ENCODE measurements at places on chromosomes 5 and 9.

DNA sequence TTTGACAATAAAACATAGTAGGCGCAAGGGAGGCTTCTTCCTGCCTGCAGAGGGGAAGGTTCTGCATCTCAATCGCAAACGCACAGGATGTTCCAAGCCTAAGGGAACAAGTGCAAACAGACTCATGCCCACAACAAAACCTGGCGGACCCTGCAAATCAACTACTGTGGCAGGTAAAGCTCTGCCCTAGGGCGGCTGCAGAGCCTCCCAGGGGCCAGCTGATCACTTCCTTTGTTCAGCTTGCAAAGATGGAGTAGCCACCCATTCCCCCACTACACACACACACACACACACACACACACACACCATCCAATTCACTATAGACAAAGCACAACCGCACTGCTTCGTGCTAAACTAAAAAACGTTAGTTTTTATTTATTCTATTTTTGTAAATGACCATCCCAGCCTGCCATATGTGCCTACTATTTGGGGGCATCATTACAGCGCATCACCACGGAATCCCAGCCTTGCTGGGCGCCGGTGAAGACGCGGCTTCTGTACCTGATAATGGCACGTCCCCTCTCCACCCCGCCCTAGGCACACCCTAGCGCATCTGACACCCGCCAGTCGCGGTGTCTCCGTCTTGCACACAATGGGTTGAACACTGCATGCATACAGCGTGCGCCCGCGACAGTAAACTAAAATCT lies 57.6 kb downstream of the DPYSL3 start:
- peaks cover 81% of the 10 kb centered on the region for H3K27me3 ChIP-seq
- DNase-seq = no peak
- no peak overlapping the region for H3K27ac ChIP-seq
- peak overlapping the region; percentile 20 for H3K4me3 ChIP-seq
- peaks cover 7% of the 10 kb centered on the region for H3K4me1 ChIP-seq

GRCh38 chr9:124045076-124045829 lies 33.7 kb downstream of the LHX2 start:
- peaks cover 77% of the 10 kb centered on the region for H3K27me3 ChIP-seq
- H3K27ac ChIP-seq = no peak overlapping the region
- H3K36me3 ChIP-seq = no peaks in the 10 kb centered on the region
- H3K4me3 ChIP-seq = peak overlapping the region; percentile 25
- peaks cover 7% of the 10 kb centered on the region for H3K4me1 ChIP-seq

GRCh38 chr5:174362514-174362913 lies 317.0 kb downstream of the NSG2 start:
- no peak overlapping the region for H3K4me3 ChIP-seq
- no peak for DNase-seq
- H3K27me3 ChIP-seq = no peaks in the 10 kb centered on the region
- no peaks in the 10 kb centered on the region for H3K4me1 ChIP-seq
- no peak overlapping the region for H3K27ac ChIP-seq

DNA sequence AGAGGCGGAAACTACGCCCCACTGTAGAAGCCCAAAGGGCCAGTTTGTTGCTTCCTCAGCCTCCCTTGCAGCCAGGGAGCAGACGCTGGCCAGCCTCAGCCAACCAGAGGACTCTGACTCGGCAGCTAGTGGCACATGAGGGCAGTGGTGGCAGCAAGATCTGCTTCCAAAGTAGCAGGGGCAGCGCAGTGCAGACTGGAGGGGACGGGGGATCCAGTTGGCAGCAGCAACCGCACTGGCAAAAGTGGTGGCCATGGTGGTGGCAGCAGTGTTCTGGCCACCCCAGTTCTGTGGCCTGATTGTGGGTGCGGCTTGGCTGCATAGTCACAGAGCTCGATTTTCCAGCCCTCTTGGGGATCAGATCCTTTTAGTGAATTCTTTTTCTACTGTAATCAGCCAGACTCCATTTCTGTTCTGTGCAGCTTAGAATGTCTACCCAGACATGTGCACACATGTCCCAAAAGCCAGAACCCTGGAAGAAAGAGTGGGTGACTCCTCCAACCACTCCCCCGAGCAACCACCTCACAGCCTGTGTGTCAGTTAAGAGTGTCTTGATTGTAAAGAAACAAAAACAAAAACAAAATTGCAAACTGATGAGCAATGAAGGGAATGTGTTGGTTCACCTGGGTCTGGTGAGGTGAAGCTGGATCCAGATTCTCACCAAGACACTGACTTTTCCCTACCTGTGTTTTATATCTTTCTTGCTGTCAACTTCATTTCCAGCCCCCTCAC lies 11.0 kb upstream of the ZBTB43 start:
- no peaks in the 10 kb centered on the region for H3K4me1 ChIP-seq
- no peak overlapping the region for H3K4me3 ChIP-seq
- DNase-seq = no peak
- H3K27ac ChIP-seq = no peak overlapping the region
- H3K27me3 ChIP-seq = peaks cover 26% of the 10 kb centered on the region

GRCh38 chr5:9265441-9266287 lies 280.2 kb downstream of the SEMA5A start:
- no peaks in the 10 kb centered on the region for H3K36me3 ChIP-seq
- no peak overlapping the region for H3K27ac ChIP-seq
- H3K4me3 ChIP-seq = no peak overlapping the region
- no peaks in the 10 kb centered on the region for H3K4me1 ChIP-seq
- DNase-seq = no peak

DNA sequence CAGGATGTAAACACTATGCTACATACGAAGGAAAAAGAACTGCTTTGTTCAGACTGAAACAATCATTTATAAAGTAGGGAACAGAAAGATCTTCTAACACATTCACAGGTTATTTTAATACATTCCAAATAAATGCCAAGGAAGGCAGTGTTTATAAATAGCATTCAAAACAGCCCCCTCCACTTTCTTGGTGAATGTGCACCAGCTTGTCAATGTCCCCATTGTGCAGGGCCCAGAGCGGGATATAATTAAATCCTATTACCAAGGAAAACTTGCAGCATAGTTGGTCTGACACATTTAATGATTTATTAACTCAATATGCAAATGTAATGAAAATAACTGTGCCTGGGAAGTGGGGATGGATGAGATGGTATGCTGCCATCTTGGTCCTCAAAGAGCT lies 135.9 kb upstream of the RAD23B start:
- H3K27ac ChIP-seq = no peak overlapping the region
- H3K4me3 ChIP-seq = no peak overlapping the region
- H3K4me1 ChIP-seq = no peaks in the 10 kb centered on the region

DNA sequence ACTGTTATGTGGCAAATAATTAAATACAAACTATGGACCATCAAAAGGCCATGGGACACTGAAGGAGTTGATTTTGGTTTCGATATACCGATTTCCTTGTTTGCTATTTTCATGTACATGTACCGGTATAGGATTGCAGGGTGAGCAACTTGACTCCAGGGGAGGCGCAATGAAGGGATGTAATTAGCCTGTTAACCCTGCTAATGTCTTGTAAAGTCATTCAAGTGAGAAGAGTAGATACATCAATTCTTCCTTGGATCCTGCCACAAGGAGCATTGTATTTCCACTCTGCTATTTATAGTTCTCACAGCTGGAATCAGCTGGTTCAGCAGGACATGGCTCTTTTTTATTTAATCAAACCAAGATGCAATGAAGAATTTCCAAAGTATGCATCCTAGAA lies 102.0 kb downstream of the STK32A start:
- no peaks in the 10 kb centered on the region for H3K27me3 ChIP-seq
- H3K4me3 ChIP-seq = no peak overlapping the region
- H3K4me1 ChIP-seq = no peaks in the 10 kb centered on the region
- H3K27ac ChIP-seq = no peak overlapping the region

GRCh38 chr5:61994171-61994570 lies 311.8 kb upstream of the KIF2A start:
- no peak for DNase-seq
- no peak overlapping the region for H3K4me3 ChIP-seq
- H3K27ac ChIP-seq = no peak overlapping the region
- no peaks in the 10 kb centered on the region for H3K4me1 ChIP-seq
- H3K27me3 ChIP-seq = peaks cover 5% of the 10 kb centered on the region
- H3K36me3 ChIP-seq = no peaks in the 10 kb centered on the region

DNA sequence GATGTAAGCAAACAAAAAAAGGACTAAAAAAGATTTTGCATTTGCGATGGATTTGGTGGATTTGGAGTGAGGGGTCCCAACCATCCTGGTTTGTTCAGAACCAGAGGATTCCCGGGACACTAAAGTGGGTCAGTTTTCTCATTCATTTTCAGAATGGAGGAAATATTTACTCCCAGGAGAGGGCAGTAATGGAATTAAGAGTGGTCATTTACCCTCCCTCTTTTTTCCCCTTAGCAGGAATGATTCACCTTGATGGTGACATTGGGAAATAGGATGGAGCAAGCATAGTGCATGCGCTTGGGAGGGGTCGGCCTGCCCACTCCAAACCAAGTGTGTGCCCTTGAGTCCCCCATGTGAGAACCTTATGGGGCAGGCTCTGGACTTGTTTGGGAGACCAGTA lies 164.2 kb upstream of the PUM3 start:
- no peaks in the 10 kb centered on the region for H3K36me3 ChIP-seq
- H3K4me1 ChIP-seq = no peaks in the 10 kb centered on the region
- no peak for DNase-seq
- H3K27me3 ChIP-seq = peaks cover 4% of the 10 kb centered on the region

Data from activated naive CD8-positive, alpha-beta T cell treated with anti-CD3 and anti-CD28 coated beads for 36 hours (primary cell).